Adipocyte (in vitro differentiated cells): ENCODE measurements at places on chromosomes 7 and 10.

- DNase-seq, result no peak
These were observed 67.7 kb downstream of the SLC37A3 start for GRCh38 chr7:140330595-140330994.

- DNase-seq, result no peak
These were observed 99.9 kb downstream of the PRKAG2 start for GRCh38 chr7:151776876-151777494.

- no peak for DNase-seq
These were observed 65.1 kb downstream of the BMPR1A start for GRCh38 chr10:86821388-86821999.

DNA sequence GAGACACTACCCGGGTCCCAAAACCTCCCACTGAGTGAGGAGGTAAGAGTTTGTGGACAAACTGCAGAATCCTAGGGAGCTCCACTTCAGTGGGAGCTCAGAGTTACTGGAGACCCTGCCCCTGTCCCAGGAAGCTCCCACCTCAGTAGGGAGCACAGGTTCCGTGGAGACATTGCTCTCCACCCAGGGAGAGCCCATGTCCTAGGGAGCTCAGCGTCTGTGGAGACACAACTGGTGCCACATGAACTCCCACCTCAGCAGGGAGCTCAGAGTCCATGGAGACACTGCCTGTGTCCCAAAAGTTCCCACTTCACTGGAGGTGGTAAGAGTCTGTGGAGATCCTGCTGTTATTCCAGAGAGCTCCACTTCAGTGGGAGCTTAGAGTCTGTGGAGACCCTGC lies 6.3 kb downstream of the MYO1G start:
- no peak for DNase-seq

DNA sequence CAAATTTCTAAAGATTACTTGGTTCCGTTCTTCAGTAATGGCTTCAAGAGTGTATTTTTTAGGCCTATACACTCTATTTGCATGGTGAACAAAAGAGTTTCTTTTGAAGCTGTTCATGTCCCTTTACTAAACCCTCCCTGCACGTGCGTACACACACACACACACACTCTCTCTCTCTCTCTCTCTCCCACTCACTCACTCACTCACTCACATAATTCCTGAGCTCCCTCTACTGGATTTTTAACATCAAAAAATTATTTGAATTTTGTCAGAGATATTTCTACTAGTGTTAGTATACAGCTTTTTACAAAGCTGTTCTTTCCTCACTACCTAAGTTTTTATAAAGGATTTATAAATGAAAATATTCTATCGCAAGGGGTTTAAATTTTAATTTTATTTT lies 85.9 kb downstream of the UBE3C start:
- DNase-seq, result peak; percentile 38

GRCh38 chr7:99843808-99844207 lies 16.0 kb downstream of the CYP3A43 start:
- no peak for DNase-seq

DNA sequence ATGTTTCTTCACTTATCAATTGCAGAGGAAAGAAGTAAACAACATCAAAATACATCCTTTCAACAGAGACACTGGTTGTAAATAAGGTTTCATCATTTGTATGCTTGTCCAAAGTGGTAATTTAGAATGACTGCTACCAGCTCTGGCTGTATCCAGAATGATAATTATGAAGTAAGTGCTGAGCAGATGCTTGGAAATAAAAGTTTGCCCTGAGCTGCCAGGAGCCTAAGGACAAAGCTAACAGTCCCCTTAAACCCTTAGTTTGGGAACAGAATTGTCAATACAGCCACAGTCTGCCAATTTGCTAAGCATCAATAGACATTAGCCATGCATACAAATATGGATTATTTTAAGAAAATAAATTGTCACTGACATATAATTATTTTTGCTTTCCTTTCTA lies 147.0 kb upstream of the SLC13A1 start:
- no peak for DNase-seq

GRCh38 chr10:127833804-127834203 lies 58.9 kb downstream of the CLRN3 start:
- no peak for DNase-seq

DNA sequence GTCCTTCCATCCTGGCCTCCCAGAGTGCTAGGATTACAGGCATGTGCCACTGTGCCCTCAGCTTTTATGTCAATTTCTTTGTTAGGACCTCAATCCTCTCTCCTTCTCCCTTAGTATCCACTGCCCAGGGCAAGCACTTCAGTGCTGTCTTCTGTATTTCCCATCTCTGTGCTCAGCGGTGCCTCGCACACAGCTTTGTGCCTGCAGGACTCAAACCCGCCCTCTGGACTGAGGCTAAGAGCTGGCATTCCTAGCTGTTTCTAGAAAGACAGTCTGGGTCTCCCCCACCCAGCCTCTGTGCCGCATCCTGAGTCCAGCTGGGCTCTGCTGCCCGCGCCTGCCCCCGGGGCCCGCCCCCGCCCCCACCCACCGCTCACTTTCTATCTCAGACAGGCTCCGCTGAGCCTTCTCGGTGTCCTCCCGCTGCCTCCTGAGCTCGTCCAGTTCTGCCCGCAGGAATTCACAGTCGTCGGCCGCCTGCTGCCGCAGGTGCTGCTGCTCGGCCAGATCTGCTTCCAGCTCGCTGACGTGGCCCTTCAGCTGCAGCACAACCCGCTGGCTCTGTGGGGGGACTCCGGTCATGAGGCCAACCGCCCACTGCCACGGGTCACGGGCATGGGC lies 67.3 kb downstream of the SPDYE5 start:
- no peak for DNase-seq

GRCh38 chr10:50600831-50601477 lies 22.8 kb downstream of the SGMS1 start:
- no peak for DNase-seq

DNA sequence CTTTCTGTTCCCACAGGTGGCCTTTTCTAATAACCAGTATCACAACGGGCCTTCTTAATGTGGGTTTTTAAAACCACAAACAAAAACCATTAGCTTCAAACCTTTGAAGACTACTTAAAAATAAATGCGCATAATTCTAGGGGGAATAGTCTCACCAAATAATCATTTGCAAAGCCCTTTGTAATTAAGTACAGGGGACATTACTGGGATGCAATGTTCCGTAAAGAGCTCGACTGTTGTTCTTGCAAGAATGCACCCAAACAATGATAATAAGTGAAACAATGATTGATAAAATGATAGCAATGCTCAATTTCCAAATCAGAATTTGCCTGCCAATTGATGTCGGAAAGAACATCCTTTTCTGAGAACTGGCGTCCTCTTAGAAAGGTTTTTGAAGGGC lies 589.1 kb upstream of the ADARB2 start:
- no peak for DNase-seq

GRCh38 chr7:128842674-128843641 lies 12.8 kb downstream of the FLNC start:
- no peak for DNase-seq

DNA sequence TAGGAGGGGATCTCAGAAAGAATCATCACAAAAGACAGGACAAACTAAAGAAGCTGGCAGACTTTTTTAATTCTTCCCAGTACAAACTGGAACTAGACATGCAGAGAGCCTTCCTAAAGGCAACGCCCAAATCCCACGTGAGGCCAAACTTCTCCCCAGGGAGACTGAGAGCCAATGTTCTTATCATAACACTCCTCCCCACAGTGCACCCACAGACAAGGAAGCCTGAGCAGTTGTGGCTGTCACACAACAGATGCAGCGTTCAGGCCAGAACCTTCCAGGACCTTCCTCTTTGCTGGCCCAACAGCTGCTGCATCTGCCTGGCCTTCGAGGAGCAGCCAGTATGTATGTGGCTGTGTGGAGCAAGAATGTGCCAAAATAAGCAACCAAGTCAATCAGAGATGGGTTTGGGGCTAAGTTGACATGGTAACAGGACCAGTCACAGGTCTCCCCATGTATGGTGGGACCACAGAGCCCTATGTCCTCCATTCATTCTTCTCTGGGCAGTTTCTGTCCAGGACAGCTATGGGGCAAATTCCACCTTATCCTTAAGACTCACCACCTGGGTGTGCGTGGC lies 34.9 kb downstream of the SRPK2 start:
- no peak for DNase-seq

GRCh38 chr7:53437336-53437735 lies 401.9 kb downstream of the POM121L12 start:
- DNase-seq, result no peak

GRCh38 chr10:69680610-69681009 lies 50.6 kb downstream of the FAM241B start:
- DNase-seq, result no peak

DNA sequence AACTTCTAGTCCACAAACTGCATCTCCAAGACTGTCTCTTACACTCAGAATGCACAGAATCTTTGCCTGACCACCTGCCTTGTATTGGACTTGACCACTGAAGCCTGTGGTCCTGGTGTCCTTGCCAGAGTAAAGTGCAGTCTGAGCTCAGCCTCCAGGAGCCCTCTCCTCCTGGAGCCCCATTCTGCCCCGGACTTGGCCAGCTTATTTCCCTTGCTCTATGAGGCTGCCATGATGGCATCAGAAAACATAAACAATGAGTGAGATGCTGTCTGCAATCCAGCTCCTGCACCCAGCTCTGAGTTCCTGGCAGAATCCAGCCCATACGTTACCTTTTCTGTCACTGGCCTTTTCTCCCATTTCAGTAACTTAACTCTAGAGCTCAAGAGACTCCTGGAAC lies 494.6 kb downstream of the PLXNA4 start:
- no peak for DNase-seq

- DNase-seq, result no peak
These were observed 91.4 kb upstream of the PTN start for GRCh38 chr7:137434946-137435345.

DNA sequence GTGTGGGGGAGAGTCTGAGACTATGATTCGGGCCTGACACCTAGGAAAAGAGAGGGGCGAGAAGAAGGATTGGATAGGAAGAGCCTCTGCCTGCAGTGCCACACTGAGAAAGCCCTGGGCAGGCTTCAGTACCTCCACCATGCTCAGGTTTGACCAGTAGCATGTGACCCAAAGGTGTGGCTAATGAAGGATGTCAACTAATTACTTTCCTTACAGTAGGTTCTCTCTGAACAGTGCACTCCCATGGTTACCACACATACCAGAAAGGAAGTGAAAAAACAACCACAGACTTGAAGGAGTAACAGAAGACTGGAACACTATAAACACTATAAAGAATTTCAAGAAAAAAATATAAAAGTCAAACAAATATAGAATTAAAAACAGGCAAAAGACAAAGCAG lies 46.2 kb downstream of the SEM1 start:
- no peak for DNase-seq

- DNase-seq, result no peak
These were observed 9.9 kb downstream of the WDR86 start for GRCh38 chr7:151399906-151400305.

DNA sequence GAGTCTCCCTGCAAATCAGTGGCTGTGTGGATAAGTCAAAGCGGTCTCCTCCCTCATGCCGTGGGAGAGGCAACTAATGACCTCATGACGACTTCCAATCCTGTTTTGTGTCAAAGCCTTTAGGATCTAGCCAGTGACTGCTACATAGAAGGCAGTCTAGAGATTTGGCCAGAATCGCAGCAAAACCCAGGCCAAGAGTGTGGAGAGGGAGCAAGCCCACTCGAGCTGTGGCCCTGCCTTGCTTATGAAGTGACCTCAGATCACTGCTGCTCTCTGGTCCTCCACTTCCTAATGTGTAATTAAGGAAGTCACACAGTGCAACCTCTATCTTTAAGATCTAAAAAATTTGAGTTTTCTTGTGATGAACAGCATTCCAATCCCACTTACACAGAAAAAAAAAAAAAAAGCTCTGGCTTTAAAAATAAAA lies 296.7 kb upstream of the KLF6 start:
- peak; percentile 54 for DNase-seq

- no peak for DNase-seq
These were observed 363.9 kb upstream of the MGMT start for GRCh38 chr10:129102906-129103693.

- DNase-seq, result no peak
These were observed 168.3 kb downstream of the CREB5 start for GRCh38 chr7:28580665-28581064.

DNA sequence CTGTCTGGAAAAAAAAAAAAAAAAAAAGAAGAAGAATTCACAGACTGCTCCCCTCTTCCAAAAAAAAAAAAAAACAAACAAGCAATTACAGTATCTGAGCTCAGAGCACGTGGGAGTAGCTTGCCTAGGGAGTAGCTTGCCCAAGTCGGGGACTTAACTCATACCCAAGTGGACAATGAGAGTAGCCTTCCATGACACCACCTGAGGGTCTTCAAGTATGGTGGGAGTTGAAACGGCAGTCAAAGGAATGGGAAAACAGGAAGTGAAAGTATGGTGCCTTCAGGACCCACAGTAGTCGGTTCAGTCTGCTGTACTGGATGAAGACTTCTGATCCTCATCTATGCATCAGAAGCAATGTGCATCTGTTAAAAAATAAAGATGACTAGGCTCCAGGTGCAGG lies 10.6 kb downstream of the VOPP1 start:
- no peak for DNase-seq

- DNase-seq, result no peak
These were observed 22.8 kb downstream of the FRMPD2 start for GRCh38 chr10:48251525-48252353.

- no peak for DNase-seq
These were observed 60.5 kb downstream of the PWWP2B start for GRCh38 chr10:132457328-132458070.

- no peak for DNase-seq
These were observed 204.7 kb downstream of the ADARB2 start for GRCh38 chr10:1532636-1533035.

DNA sequence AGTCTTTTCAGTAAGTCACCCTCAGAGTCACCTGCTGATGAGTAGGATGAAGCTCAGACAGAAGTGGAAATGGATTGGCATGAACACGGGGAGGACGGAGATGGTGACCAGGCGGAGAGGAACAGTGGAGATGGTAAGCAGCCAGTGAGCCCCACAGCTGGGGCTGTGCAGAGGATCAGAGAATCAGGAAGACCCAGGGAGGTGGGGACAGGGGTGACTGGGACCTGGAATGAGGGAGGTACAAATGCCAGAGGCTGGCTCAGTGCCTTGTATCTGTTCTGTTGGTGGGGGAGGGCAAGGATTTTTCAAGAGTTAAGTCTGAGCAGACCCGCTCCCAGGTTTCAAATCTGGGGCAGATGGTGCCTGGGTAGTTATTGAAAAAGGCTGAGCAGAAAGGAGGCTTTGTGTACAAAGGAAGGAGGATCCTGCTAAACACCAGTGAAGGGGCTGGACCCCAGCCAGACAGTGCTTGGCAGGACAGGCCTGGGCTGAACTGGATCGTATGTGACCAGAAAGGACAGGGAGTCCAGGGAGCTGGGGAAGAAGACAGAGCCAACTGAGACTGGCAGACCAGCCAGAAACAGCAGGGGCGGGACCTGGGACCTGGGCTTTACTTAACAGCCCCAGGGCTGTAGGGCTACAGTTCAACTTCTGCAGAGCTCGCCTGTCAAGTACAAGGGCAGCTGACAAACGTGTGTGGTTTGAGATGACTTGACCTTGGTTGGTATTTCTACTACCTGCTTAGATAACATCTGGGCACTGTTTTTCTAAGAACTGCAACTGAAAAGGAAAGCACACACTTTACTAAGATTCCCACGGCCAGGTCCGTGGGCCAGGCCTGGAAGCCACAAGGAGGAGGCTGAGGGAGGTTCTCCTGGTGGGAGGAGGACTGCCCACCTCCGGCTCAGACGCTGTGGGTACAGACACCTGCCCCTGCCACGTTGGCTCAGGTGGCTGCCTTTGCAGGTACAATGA lies 13.2 kb upstream of the FRMPD2 start:
- no peak for DNase-seq

GRCh38 chr7:44646921-44647636 lies 40.7 kb downstream of the OGDH start:
- no peak for DNase-seq
